ENCODE measurements at places on chromosomes 6 and 20. TPM values are rescaled to one million over a fixed set of nuclear protein-coding genes. Genes with fewer than 3 reads are reported as not detected.

DNA sequence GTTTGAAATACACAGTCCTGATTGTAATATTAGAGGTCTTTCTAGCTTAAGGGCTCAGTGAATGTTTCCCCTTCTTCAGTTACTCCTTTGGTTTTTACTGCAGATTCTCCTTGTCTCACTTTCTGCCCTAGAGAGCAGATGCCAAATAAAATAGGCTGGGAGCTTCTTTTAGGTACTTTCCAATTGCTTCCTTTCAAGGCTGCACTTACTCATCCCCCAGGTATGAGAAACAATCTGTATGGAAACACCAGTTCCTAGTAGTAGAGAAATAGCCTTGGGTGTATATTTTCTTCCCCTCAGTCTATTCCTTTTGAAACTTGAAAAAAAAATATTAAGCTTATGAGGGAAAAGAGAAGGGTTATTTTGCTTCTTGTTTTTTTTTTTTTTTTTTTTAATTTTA lies 139.7 kb downstream of the PAK5 start:
- DNase-seq = no peak

DNA sequence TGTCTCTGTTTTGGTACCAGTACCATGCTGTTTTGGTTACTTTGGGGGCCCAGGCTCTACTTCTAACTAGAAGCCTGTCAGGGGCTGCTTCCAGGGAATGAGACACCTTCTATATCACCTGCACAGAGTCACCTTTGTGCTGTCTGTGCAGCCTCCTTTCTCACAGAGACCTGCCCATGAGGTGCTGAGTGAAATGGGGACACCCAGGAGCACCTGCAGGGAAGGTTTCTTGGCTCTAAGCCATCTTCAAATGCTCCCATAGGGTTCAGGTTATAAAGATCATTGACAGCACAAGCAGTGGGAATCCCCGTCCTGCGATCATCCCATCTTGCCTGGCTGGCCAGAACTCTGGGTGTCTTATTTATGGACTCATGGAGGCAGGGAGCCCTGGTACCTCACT lies 19.1 kb downstream of the GABRR2 start:
- no peak for DNase-seq

PFDN6 gene
- total RNA-seq = 41.9 TPM

MEI4 gene
- not detected for total RNA-seq

DNA sequence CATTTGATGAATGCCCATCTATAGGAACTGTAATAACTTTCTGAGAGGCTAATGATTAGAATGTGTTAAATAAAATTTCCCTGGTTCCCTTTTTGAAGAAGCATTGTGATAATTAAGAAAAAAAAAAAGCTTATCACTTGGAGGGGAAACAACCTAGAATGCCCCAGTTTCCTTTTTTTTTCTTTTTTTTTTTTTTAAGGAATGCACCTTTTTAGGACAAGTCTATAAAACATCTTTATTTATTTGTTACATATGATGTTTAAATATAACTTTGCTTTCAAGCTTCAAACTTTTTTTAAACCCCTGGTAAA lies 7.3 kb upstream of the MRPS10 start:
- no peak for DNase-seq

- DNase-seq = no peak
These were observed 5.7 kb upstream of the TENT5A start for GRCh38 chr6:81758221-81758620.

ADGRF4 gene
- total RNA-seq = not detected

CGA gene
- not detected for total RNA-seq

- no peak for DNase-seq
These were observed 355.9 kb downstream of the PREX1 start for GRCh38 chr20:48471759-48472408.

DNA sequence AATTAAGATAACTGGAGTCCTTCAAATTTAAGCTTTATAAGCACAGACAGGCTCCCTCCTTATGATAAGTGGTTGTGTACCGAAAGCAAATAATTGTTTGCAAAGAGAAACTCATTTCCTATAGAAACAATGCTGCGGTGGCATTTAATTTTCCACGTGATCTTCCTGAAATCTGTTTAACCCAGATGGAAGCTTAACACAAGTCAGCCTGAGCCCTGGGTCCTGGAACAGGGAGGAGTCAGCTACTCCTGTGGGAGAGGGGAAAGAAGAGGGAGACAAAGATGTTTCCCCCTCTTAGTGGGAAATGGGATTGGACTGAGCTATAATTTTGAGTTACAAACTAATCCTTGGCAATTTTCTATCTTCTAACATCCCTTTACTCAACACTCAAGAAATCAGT lies 136.5 kb downstream of the ELOVL4 start:
- no peak for DNase-seq

ZSCAN31 gene
- total RNA-seq = 2.1 TPM

DNA sequence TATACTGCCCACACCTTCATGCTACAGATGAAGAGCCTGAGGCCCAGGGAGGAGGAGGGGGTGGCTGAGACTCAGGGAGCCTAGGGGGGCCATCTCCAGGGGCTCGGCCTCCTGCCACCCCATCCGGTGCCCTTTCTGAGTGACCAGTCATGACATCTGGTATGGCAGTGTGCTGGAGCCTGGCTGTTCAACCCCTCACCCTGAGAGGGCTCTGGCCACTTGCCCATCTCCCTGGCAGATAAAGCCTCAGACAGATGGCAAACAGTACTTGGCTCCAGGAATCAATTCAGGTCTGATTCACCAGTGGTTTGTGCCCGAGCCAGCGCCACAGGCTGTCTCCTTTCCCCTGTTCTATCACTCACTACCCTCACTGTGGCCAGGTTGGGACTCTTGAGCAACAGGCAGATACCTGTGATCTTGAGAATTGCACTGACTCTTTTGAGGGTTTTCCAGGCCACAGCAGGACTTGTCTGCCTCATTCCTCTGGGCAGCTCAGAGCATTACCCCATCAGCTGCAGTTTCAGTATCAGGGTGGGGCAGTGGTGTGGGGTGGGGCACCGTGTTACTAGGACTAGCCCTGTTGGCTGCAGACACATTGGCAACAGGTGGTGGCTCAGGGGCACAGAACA lies 22.8 kb downstream of the SRSF3 start:
- DNase-seq = peak; percentile 41

BTN1A1 gene
- total RNA-seq = not detected

FOXC1 gene
- total RNA-seq = 0.30 TPM

DNA sequence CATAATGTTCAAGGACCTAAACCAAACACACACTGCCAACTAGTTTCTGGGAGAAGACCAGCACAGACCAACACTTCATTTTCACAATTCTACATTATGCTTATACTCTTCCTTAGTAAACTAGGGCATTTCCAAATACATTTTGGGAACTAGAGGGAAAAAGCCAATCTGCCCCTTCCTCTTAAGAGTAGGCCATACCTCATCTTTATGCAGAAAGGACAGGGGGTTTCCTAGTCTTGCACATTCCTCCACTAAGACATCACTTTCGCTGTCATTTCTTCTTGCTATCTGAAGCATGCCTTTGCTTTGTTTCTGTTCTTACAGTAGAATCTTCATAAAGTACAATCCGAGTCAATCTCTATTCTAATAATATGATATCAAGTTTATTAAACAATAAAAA lies 105.7 kb downstream of the SMLR1 start:
- DNase-seq = no peak

SEMG2 gene
- not detected for total RNA-seq

GRCh38 chr6:107657755-107658461 lies 166.2 kb downstream of the SCML4 start:
- peak; percentile 84 for DNase-seq

GRCh38 chr6:109320072-109320471 lies 62.2 kb downstream of the CD164 start:
- DNase-seq = no peak

SSTR4 gene
- not detected for total RNA-seq

- DNase-seq = no peak
These were observed 176.1 kb downstream of the ID4 start for GRCh38 chr6:20013066-20013861.

KIAA1755 gene
- total RNA-seq = not detected

GRCh38 chr6:21596145-21596948 lies 2.8 kb downstream of the SOX4 start:
- peak; percentile 33 for DNase-seq

Measured in activated T-cell treated with anti-CD3 and anti-CD28 coated beads, Interleukin-2, amount 50 U/mL, for 72 hours (primary cell).